HFF-Myc (cell line): ENCODE measurements at places on chromosomes 13 and 19.

- DNase-seq = no peak
Measured at GRCh38 chr13:74868049-74868448, 613.9 kb downstream of the TBC1D4 start.

DNA sequence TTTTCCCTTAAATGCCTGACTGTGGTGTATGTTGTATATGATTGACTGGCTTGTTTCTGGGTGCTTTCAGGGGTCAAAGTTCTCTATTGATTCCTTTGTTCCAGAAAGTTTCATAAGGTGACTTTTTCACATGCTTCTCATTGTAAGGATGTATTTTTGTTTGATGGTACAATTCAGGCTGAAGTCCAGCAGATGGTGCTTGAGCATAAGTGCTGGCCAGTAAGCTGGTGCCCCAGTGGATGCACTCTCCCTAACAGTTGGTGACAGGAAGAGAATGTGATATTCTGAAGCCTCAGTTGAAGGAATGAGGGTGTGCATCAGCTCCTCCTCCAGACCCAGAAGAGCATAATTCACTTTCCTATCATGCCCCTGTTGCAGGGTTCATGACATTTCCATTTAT lies 1941.6 kb upstream of the PRR20A start:
- no peak for DNase-seq

GRCh38 chr19:51743405-51743804 lies 8.3 kb downstream of the FPR1 start:
- DNase-seq = no peak

DNA sequence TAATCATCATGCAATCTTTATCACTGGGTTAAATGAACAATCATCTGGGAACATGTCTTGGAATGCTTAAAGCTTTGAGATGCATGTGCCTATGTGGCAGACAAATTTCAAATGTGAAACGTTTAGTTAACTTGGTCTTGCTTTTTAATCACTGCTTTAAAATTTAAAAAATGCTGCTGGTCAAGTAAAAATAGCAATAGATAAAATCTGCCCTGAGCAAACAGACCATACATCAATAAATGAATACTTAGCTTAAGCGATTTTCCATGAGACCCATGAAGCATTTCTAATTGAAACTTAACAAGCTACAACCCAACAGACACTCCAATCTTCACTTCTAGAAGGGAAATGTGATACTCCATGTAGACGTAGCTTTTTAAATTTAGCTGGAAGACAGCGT lies 1.9 kb upstream of the KL start:
- DNase-seq = no peak

DNA sequence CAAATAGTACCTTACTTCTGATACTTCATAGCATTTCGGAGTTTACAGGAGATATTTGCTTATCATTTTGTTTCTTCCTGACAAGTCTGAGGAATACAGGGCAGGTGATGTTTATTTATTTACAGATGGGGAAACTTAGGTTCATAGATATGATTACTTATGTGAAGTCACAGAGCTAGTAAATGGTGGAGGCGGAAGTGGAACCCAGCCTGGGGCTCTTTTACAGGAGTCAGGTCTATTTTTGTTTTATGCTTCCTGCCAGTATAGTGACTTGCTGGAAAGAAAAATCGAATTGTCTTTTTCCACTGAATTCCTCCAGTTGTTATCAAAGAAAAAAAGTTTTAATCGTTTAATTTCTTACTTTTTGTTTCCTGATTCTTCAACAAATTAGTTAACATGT lies 66.5 kb downstream of the DGKH start:
- DNase-seq = no peak

- no peak for DNase-seq
Measured at GRCh38 chr19:42293540-42293939, 8.4 kb upstream of the PRR19 start.

DNA sequence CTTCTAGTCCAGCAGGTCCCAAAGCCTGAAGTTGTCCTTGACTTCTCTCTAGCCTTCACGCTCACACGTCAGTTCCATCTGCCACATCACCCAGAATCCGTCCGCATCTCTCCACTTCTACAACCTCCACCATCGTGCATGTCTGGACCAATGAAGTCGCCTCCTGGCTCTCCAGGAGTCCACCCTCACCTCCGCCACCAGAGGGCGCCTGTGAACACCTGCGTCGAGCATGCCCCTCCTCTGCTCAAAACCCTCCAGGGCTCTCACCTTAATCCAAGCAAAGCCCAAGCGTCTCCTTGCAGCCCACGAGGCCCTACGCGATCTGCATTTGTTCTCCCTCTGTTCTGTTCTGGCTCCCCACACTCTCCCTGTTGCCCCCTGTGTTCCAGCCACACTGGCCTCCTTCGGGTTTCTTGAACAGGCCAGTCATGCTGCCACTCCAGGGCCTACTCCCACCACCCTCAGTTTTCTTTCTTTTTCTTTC lies 3.7 kb downstream of the USHBP1 start:
- peak; percentile 36 for DNase-seq

- DNase-seq = no peak
Measured at GRCh38 chr13:103517066-103517767, 451.0 kb upstream of the SLC10A2 start.

- no peak for DNase-seq
Measured at GRCh38 chr19:45442778-45443461, 19.2 kb upstream of the ERCC1 start.

DNA sequence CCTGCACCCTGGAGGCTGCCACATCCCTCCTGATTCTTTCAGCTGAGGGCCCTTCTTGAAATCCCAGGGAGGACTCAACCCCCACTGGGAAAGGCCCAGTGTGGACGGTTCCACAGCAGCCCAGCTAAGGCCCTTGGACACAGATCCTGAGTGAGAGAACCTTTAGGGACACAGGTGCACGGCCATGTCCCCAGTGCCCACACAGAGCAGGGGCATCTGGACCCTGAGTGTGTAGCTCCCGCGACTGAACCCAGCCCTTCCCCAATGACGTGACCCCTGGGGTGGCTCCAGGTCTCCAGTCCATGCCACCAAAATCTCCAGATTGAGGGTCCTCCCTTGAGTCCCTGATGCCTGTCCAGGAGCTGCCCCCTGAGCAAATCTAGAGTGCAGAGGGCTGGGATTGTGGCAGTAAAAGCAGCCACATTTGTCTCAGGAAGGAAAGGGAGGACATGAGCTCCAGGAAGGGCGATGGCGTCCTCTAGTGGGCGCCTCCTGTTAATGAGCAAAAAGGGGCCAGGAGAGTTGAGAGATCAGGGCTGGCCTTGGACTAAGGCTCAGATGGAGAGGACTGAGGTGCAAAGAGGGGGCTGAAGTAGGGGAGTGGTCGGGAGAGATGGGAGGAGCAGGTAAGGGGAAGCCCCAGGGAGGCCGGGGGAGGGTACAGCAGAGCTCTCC lies 6.9 kb upstream of the CEACAM5 start:
- DNase-seq = no peak

DNA sequence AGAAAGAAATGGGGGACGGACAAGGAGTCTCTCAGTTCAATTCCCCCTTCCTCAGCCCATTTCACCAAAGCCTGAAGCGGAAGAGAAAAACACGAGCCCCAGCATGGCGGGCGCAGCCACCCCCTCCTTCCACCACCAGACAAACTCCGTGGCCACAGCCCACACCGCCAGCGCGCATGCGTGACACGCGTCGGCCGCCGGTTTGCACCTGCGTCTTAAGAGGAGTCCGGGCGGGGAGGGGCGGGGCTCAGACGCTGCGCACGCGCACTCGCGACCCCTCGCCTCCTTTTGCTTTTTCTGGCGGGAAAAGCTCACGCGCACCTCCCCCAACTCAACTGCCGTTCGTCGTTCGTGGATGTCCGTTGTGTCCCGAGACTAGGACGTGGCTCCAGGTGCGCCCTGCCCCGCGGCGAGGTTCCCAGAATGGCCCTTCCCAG lies at the start of gene KASH5:
Gene KASH5, plus strand, starts transcription at position 314 of the 437 bp plus-strand sequence. CDS start 2,635 bp downstream, outside the sequence.
- no peak for DNase-seq

GRCh38 chr13:106152047-106152446 lies 383.4 kb downstream of the EFNB2 start:
- no peak for DNase-seq

DNA sequence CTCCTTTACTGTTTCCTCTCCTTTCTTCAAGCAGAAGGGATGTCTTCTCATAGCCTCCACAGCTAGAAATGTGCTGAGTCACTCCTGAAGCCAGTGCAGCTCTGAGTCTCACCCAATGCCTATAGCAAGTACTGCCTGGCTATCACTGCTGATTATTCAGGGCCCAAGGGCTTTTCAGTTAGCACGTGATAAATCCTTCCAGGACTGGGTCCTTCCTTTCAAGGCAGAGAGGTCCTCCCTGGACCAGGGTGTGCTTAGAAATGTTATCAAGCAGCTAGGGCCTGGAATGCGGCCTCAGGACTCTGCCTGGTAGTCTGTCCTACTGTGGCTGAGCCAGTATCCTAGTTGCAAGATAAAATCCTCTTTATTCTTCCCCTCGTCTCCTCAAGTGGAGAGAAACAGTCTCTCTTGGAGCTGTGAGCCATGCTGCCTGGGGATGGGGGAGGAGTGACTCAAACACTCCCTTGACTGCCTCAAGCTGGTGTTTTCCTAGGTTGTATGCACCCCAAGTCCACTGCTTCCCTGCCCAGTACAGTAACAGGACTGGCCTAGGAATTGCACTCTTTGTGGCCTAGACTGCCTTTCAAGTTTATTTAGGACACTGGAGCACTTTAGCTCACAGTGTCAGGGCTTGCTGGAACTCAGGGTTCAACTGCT lies 198.7 kb upstream of the SERP2 start:
- no peak for DNase-seq

- no peak for DNase-seq
Measured at GRCh38 chr13:50446611-50447010, 396.9 kb downstream of the DLEU7 start.

DNA sequence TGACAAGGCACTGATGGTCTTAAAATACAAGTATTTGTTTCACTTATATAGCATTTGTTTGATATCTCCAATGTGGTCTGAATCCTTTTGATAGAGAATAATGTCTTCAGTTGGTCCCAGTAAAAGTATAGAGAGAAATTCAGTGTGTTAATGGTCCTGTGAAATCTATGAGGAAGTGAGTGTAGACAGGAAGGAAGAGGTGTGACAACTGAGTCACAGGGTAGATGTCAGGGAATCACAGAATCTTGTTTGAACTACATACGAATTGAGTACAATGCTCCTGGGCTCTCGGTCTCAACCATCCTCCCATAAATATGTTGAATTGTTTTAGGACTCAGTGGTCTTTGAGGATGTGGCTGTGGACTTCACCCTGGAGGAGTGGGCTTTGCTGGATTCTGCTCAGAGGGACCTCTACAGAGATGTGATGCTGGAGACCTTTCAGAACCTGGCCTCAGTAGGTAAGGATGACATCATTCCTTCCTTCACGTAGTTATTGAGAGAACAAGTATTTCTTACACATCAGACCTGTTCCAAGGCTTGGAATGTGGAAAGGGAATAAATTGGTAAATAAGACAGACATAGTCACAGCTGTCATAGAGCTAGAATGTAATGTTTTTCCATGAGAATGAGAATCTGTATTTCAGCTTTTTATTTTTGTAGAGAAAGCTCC lies 9.1 kb downstream of the ZNF555 start:
- no peak for DNase-seq

- DNase-seq = no peak
Measured at GRCh38 chr19:32063601-32064000, 281.8 kb upstream of the ZNF507 start.

DNA sequence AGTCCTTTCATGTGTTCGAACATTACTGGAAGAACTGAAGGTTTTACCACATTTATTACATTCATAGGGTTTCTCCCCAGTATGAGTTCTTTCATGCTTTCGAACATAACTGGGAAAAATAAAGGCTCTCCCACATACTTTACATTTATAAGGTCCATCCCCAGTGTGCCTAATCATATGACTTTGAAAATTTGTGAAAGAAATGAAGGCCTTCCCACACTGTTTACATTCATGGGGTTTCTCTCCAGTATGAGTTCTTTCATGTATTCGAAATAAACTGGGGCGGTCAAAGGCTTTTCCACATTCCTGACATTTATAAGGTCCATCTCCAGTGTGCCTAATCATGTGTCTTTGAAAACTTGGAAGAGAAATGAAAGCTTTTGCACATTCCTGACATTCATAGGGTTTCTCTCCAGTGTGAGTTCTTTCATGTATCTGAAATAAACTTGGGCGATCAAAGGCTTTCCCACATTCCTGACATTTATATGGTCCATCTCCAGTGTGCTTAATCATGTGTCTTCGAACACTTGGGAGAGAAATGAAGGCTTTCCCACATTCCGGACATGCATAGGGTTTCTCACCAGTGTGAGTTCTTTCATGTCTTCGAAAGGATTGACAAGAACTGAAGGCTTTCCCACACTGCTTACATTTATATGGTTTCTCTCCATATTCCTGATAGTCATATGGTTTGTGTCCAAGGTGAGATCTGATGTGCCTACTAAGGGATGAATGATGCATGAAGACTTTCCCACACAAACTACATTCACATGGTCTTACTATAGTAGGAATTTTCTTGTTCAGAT lies 24.0 kb downstream of the ZNF564 start:
- DNase-seq = peak; percentile 7

DNA sequence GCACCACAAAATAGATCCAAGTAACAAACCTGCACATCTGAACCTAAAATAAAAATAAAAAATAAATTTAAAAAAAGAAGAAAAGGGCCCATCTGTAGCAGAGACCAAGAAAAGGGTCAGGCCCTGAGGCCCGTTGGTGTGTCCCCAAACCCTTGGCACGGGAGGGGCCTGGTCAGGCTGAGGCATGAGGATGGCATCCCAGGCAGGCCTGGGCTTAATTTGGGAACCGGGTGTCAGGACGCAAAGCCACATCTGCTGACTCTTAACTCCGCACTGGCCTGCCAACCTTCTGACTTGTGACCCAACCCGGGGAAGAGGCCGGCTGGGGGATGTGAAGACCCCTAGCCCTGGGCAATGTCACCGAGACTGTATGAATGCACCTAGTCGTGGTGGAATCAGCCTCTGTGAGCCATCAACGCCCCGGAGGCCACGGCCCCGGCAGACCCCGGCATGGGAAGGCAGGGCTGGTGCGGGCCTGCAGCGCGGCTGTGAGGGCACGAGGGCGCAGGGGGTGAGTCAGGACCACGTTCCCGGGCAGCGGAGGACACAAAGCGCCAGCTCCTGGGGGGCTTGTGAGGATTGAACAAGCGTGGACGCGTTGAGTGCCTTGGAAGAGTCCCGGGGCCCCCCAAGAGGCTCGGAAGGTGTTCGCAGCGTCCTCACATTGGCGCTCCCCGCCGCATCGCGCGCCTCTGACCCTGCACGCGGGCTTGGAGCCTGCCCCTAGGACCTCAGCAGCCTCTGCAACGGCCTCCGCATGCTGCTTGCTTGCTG lies 38.2 kb downstream of the ATP12A start:
- no peak for DNase-seq

DNA sequence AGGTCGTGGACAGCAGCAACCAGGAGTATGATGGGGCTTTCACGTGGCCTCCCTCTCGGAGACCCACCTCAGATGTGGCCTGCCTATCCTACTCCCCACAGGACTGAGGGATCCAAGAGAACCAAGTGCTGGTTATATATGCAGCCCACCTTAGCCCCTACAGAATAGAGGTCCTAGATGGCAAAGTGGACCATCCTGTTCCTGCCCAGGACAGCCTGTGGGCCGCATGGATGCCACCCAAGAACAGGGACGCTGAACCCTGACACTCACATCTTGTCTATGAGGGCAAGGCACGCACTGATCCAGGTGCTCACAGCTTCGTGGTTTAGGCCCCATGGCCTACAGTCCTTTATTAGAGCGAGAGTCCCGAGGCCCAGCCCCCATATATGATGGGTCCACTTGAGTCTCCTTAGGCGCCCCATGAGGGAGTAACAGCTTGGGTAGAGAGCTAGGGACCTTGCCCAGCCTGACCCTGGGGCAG lies 1.5 kb upstream of the SLC27A5 start:
- no peak for DNase-seq

GRCh38 chr13:42561752-42562467 lies 12.0 kb upstream of the TNFSF11 start:
- no peak for DNase-seq

GRCh38 chr13:23844132-23844531 lies 45.1 kb downstream of the MIPEP start:
- DNase-seq = no peak
